Activated naive CD8-positive, alpha-beta T cell treated with anti-CD3 and anti-CD28 coated beads for 36 hours (primary cell): ENCODE measurements at places on chromosomes 11 and 22.

DNA sequence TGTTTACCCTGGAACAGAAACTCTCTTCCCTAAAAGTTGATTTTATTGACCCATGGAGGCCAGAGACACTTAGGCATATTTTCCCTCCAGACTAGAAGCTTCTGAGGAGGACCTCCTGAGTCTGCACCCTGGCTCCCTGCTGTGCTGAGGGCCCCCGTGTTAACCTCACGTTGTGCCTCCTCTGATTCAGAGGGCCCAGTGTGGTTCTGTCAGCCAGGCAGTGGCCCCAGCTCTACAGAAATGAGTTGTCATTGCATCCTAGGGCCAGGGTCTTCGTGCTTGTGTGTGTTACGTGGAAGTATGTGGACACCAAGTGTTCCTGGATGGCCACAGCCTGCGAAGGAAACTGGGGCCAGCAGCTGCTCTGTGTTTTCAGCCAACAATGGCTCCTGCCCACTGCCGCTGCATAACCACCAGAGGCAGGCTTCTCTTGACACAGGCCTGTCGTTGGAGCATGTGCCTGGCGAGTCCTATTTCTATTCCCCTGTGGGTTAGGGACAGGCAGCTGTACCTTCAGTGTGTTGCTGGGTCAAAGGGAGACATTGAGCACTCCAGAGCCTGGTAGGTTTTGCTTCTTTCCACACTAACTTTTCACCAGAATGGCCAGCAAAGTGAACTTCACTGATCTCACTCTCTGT, 44.5 kb downstream of the MED15 start:
- DNase-seq = peak; percentile 70

- DNase-seq = no peak
Observed at GRCh38 chr22:19824212-19824925, 30.3 kb downstream of the GNB1L start.

DNA sequence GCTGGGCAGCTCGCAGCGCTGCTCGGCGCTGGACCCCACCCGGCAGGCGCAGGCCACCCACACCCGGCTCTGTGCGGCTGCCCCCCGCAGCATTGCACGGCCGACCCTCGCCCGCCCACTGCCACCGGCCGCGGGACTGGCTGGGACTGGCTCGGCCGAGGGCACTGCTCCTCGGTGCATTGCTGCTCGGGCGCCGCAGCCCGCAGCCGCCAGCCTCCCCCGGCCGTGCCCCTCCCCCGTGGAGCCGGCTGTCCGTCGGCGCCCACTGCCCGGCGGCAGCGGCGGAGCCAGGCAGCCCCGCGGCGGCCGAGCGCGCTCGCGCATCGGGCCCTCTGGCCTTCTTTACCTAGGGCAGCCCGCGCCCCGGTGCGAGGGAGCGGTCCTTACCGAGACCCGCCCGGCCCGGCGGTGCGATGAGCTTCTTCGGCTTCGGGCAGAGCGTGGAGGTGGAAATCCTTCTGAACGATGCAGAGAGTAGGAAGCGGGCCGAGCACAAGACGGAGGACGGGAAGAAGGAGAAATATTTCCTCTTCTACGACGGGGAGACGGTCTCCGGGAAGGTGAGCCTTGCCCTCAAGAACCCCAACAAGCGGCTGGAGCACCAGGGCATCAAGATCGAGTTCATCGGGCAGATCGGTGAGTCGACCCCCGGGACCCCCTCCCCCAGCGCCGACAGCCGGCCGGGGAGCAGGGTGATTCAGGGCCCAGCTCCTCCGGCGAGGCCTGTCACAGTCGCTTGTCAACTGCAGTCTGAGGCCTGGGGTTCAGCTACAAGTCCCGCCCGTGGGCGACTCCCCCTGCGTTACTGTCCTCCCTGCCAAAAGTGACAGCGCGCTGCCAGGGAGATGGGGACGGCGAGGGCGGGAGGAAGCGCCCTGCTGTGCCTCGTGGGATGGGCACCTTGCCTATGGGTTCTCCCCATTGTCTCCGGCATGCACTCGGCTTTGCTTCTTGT, 516 bp downstream of the VPS26B start:
- peak; percentile 77 for DNase-seq

- no peak for DNase-seq
Observed at GRCh38 chr11:72586321-72587090, 87.7 kb downstream of the PDE2A start.

DNA sequence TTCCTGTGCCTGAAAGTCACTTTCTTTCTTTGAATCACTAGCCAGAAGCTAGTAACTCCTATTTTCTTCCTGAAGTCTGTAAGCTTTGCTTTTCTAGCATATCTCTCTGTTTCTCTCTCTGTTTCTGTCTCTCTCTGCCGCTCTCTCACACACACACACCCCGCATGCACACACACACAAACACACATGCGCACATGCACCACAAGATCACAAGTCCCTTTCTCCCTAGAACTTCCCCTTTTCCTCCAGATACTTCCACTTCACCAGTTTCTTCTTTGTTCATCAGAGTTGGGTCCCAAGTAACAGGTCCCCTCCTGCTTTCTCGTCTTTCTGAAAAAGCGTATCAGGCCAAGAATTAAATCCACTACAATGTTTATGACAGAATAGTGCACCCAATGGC, 148.5 kb upstream of the HSD17B12 start:
- DNase-seq = no peak

DNA sequence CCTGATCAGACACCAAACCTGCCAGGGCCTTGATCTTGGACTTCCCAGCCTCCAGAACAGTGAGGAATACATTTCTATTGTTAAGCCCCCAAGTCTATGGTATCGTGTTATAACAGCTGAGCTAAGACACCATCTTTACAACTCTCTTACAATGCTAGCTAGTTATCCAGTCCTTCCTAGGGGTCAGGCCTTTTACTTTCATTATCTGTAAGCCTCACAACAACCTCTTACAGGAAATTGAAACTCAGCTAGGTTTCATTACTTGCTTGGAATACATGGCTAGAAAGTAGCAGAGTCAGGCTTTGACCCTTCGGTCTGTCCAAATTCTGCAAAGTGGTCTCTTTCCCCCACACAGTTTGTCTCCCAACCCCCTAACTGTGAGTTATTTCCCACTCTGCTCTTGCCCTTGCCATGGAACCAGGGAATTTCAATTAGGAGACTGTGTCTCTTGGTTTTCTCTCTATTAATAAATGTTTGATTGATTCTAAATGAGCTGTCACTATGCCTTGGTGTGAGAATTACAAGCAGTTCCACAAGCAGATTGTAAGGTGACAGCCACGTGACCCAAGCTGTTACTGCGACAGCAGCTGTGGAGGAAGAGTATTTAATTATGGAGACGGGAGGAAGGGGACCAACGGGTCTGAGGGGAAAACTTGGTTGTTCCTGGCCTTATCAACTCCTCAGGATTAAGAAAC, 38.4 kb upstream of the CLMP start:
- peak; percentile 8 for DNase-seq

- no peak for DNase-seq
Observed at GRCh38 chr11:114262681-114263512, 33.3 kb upstream of the NNMT start.

- no peak for DNase-seq
Observed at GRCh38 chr11:76237914-76238313, 31.6 kb upstream of the WNT11 start.

DNA sequence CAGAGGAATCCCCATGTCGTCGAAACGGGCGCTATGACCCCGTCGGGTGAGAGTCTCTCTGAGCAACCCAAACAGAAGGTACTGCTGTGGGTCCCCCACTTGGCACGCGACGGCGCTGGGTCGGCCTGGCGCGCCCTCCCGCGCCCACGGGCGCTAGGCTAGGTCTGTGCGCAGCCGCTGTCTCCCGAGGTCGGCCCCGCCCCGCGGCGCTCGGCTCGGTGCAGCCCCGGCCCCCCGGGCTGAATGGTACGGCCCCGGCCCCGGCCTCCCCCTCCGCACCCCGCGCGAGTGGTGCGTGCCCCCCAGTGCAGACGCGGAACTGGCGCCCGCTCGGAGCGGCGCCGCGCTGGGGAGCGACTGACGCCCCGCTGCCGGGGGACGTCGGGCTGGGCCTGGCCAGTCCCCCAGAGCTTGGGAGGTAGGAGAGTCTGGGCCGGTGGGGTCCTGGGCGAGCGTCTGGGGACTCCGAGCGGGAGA, at the start of gene MADD:
MADD (plus strand) TSS at position 305 of the 477 bp plus-strand sequence.
- peak; percentile 95 for DNase-seq

GRCh38 chr11:27297616-27298015, 65.4 kb downstream of the CCDC34 start:
- no peak for DNase-seq

DNA sequence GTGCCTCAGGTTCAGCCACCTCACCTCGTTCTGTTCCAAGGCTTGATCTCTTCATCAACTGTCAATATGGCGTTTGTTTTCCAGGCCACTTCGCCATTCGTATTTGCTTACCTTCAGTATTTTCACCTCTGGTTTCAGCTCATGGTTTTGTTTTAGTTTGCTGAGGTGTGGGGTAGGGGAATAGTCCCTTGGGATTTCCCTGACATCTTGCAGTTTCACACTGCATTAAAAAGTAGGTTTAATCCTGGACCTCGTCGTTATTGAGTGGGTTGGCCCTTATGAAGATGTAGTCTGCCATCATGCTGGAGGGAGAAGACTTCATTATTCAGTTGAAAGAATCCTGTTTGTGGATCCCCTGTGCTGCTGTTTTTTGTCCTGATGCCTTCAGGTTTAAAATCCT, 46.0 kb downstream of the C11orf91 start:
- no peak for DNase-seq

- peak; percentile 18 for DNase-seq
Observed at GRCh38 chr11:9688716-9689511, 25.0 kb downstream of the SWAP70 start.

DNA sequence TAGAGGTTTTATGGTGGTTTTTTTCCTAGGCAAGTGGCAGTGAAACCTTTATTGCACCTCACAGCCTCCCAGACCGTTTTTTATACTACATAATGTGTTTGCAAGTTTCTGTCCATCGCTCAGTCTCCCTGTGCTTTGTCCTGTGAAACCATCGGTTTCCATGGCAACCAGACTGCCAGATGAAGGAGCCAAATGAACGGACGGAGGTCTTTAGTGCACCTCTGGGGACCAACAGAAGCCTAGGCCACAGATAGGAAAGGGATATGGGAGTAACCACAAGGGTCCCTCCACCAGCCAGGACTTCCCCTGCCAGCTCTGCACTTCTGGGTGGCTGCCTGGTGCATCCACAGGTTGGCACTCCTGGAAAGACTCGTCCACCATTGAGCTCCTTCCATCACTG, 165.0 kb downstream of the CHST1 start:
- no peak for DNase-seq

DNA sequence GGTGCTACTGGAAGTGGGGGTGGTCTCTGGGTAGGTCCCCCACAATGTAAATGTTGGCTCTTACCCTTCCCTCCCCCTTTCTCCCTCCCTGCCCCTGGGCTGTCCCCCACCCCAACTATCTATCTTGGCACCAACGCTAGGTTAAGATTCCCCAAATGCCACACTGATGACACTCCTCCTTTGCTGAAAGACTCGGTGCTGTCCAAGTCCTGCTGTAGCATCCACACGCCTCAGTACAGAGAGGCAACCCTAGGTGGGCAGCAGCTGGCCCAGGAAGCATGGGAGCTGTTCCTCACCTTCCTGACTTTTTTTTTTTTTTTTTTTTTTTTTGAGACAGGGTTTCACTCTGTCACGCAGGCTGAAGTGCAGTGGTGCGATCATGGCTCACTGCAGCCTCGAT, 3.4 kb upstream of the KCTD17 start:
- DNase-seq = no peak

DNA sequence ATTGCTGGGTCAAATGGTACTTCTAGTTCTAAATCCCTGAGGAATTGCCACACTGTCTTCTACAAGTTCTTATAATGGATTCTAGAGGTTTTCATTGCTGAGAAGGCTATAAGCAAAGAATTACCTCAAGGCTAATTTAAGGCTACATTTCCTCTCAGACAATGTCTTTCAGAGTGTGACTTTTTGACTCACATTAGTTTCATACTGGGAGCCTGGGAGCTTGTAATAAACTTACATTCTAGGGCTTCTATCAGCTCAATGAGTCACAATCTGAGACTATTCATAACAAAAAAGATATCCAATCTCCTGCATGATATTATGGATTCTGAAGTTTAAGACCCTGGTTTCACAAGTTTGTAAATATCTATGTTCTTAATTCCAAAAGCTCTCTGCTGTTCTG, 408.7 kb downstream of the LRRC4C start:
- no peak for DNase-seq

GRCh38 chr22:45673482-45674175, 2.0 kb downstream of the ATXN10 start:
- DNase-seq = no peak

GRCh38 chr11:93059117-93059957, 89.9 kb downstream of the MTNR1B start:
- DNase-seq = no peak

DNA sequence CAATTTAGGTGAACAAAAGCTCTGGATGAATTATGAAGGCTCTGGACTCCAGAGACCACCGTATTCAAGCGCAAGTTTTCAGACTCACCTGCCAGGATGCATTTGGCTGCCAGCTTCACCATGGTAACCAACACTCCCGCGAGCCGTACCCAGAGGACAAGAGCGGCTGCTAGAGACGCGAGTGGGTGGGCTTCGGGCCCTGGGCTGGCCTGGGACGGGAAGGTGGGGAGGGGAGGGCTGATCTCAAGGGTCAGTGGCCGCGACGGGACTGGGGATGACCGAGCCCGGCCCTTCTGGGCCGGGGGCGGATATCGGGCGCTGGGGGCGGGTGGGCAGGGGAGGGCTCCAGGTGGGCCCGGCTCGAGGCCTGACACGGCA, 344 bp downstream of the IFT27 start:
- peak; percentile 45 for DNase-seq

- no peak for DNase-seq
Observed at GRCh38 chr11:112864672-112865071, 96.5 kb upstream of the NCAM1 start.

DNA sequence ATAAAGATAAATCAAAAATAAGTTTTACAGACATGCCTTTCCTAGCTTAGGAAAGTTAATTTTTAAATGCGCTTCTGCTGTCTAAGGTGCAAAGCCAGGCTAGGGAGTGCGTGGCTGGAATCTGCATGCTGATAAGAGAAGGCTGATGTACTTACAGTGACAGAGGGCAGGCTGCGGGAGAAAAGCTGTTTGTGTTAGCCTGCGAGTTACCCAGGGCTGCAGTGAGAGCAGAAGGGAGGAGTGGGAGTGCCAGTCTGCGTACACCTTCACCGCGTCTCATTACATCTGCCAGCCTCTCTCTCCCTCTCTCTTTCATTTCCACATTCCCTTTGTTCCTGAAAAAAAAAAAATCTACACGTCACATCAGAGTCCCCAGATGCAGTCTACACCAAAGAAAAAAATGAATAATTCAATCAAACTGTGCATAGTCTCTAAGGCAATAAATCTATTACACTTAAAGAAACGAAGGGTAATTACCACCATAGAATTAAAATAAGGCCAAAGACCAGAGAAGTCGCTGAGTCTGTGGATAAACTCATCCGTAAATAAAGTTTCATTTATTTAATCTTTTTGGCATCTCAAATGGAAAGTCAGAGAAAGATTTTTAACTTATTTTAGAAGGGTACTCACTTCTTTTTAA, 126.4 kb upstream of the C11orf58 start:
- DNase-seq = no peak

DNA sequence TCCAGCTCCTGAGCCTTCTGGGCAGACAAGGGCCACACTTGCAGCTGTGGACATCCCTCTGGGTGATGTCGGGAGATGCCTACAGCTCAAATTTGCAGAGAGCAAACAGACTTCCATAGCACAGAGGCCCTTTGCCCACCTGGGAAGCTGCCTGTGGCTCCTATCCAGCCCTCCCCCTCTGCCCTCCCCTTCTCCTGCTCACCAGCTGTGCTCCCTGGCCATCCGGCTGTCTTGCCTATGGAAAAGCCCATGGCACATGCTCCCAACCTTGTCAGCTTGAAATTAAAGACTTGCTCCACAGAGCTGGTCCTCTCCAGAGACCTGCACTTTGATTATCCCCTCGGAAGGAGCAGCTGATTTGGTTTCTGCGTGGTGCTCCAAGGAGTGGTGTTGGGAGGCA, 118.9 kb upstream of the NECTIN1 start:
- DNase-seq = no peak

- DNase-seq = no peak
Observed at GRCh38 chr22:36347094-36347493, 40.7 kb downstream of the MYH9 start.
